H9 (cell line): ENCODE measurements at places on chromosomes 12 and 14.

DNA sequence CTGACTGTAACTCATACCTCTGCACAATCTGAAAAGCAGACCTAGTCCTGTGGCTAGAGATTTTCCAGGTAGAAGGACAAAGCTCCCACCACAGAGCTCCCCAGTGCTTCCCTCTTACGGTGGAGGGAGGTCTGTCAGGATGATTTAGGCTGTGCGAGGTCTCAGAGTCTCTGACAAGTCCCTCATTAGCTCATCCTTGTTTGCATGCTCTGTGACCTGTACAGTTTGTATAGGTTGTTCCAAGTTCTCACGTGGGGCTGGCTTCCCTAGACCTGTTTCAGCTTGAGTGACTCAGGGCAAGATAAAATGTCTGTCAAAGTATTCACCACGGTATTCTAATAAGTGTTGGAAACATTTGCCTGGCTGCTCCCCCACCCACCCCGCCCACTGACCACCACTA lies 34.8 kb downstream of the ASCL1 start:
- no peak overlapping the region for H3K4me3 ChIP-seq
- DNase-seq: no peak
- no peaks in the 10 kb centered on the region for H3K4me1 ChIP-seq
- no peak overlapping the region for H3K27ac ChIP-seq
- no peaks in the 10 kb centered on the region for H3K27me3 ChIP-seq

GRCh38 chr14:94161981-94162380 lies 12.1 kb upstream of the PPP4R4 start:
- 0 out of 2 replicates have a peak, but pooled peaks cover 2% of the 10 kb centered on the region for H3K4me1 ChIP-seq
- no peaks in the 10 kb centered on the region for H3K27me3 ChIP-seq
- H3K27ac ChIP-seq: no peak overlapping the region
- H3K4me3 ChIP-seq: no peak overlapping the region

DNA sequence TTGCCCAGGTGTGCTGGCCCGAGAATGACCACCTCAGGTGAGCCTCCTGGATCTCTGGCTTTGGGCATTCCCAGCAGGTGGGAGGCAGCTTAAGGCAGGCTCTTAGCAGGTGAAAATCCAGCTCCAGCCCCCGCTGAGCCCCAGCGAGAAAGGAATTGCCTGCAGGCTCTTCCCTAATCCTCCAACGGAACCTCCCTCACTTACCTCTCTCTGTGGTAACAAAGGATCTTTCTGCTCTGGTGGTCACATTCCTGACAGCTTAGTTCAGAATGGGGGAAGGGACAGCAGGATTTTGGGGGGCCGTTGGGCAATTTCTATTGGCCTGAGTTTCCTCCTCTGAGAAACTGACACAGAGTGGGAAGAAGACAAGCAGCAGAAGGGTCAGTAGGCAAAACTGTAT lies 116.0 kb upstream of the LHX5 start:
- H3K27me3 ChIP-seq: no peaks in the 10 kb centered on the region; the same call in 1 of the 2 replicates
- no peaks in the 10 kb centered on the region for H3K36me3 ChIP-seq
- peak overlapping the region; percentile 29; the same call in 1 of the 2 replicates for H3K4me3 ChIP-seq
- H3K27ac ChIP-seq: peak overlapping the region; percentile 47

DNA sequence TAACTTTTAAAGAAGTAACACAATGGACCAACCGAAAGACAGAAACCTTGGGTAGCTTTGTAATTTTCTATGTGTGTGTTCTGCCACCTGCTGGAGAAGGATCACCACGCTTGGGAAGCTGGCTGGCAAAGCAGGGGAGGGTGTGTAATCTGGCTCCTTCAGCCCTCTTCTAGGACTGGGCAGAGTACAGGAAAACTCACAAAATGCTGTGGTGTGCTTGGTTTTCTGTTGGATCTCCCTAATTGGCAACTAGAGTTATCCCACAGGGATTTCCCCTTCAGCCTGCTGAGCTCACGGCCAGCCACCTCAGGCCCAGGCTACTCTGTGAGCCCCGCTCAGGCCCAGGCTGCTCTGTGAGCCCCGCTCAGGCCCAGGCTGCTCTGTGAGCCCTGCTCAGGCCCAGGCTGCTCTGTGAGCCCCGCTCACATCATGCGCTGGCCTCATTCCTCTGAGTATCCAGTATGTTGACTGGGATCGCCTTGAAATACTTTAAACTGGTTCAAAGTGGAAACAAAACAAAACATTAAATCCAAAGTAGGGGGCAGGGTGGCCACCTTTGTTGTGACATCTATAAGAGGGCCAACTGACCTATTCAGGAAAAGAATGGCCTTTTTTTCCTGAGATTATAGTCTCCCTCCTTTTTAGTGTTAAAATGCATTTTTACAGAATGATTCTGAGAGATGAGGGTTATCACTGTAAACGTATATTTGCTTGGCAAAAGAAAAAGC lies 52.0 kb upstream of the RNU6-8 start:
- no peaks in the 10 kb centered on the region for H3K36me3 ChIP-seq
- peaks cover 4% of the 10 kb centered on the region; the same call in 1 of the 2 replicates for H3K4me1 ChIP-seq
- H3K27ac ChIP-seq: no peak overlapping the region
- DNase-seq: peak; percentile 75
- no peak overlapping the region for H3K4me3 ChIP-seq

- H3K4me1 ChIP-seq: no peaks in the 10 kb centered on the region
- H3K27me3 ChIP-seq: peaks cover 3% of the 10 kb centered on the region; the same call in 1 of the 2 replicates
- H3K27ac ChIP-seq: no peak overlapping the region
Measured at GRCh38 chr14:31501870-31502269, 14.0 kb upstream of the GPR33 start.

GRCh38 chr12:25051656-25052195 lies 102.8 kb upstream of the BCAT1 start:
- H3K4me1 ChIP-seq: peaks cover 4% of the 10 kb centered on the region; the same call in 1 of the 2 replicates
- no peaks in the 10 kb centered on the region for H3K27me3 ChIP-seq
- H3K36me3 ChIP-seq: peaks cover 8% of the 10 kb centered on the region
- no peak overlapping the region for H3K4me3 ChIP-seq
- no peak overlapping the region for H3K27ac ChIP-seq
- DNase-seq: no peak

DNA sequence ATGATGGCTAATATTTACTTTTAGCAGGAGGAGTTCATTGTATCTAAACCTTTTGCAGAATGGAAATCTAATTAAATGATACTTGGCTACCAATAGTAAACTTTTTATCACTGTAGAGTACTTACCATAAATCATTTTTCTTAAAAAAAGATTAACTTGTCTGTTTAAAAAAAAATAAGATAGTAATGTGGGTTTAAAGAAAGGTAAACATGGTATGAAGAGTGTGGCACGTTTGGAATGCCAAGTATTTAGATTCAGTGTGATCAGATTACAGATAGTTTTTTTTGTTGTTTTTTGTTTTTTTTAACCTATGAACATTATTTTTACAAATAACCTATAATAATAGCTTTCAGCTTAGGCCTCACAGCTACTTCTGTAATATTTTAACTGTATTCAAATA lies 25.8 kb downstream of the KTN1 start:
- no peak overlapping the region for H3K4me3 ChIP-seq
- no peaks in the 10 kb centered on the region for H3K27me3 ChIP-seq
- H3K27ac ChIP-seq: no peak overlapping the region
- DNase-seq: no peak
- peaks cover 11% of the 10 kb centered on the region; the same call in 1 of the 2 replicates for H3K4me1 ChIP-seq

GRCh38 chr14:105851716-105852377 lies 325.5 kb downstream of the TMEM121 start:
- no peak overlapping the region for H3K4me3 ChIP-seq
- no peak for DNase-seq
- H3K4me1 ChIP-seq: no peaks in the 10 kb centered on the region
- H3K27me3 ChIP-seq: no peaks in the 10 kb centered on the region
- H3K27ac ChIP-seq: no peak overlapping the region

DNA sequence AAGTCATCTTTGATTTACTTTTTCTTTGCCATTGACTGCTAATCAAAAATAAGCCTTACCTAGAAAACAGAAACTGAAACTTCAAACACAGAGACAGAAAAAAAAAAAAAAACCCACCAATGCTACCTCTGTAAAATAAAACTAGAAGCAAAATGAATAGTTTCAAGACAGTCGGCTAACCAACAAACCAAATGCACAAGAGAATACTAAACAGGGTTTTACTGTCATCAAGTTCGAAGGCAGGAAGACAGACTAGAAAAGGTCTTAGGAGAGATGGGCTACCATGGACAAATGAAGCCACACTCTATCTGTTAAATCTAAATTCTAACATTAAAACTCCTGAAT lies 59.5 kb downstream of the SEL1L start:
- no peak overlapping the region for H3K4me3 ChIP-seq
- peaks cover 3% of the 10 kb centered on the region; the same call in 1 of the 2 replicates for H3K4me1 ChIP-seq
- no peaks in the 10 kb centered on the region for H3K27me3 ChIP-seq
- H3K36me3 ChIP-seq: peaks cover 20% of the 10 kb centered on the region

GRCh38 chr12:65825507-65826352 lies 1.4 kb downstream of the HMGA2 start:
- peaks cover 7% of the 10 kb centered on the region; the same call in 1 of the 2 replicates for H3K36me3 ChIP-seq
- H3K27me3 ChIP-seq: no peaks in the 10 kb centered on the region
- DNase-seq: peak; percentile 58
- H3K27ac ChIP-seq: no peak overlapping the region
- no peaks in the 10 kb centered on the region; the same call in 1 of the 2 replicates for H3K4me1 ChIP-seq
- peak overlapping the region; percentile 91 for H3K4me3 ChIP-seq

- H3K4me3 ChIP-seq: no peak overlapping the region
- DNase-seq: no peak
- H3K36me3 ChIP-seq: peaks cover 5% of the 10 kb centered on the region
- no peaks in the 10 kb centered on the region for H3K4me1 ChIP-seq
Measured at GRCh38 chr14:94591871-94592270, 10.6 kb downstream of the SERPINA5 start.

DNA sequence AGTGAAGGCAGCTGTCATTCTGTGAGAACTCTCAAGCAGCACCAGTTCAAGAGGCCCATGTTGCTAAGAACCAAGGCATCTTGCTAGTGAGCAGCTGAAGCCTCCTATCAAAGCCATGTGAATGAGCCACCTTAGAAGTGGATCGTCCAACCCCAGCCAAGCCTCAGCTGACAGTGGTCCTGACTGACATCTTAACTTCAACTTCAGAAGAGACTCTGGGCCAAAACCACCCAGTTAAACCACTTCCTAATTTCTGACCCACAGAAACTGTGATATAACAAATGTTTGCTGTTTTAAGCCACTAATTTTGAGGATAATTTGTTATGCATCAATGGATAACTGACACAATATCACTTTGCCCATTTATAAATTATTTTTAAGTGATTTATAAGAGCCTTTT lies 256.0 kb downstream of the RPAP3 start:
- H3K27ac ChIP-seq: no peak overlapping the region
- H3K4me1 ChIP-seq: no peaks in the 10 kb centered on the region
- no peaks in the 10 kb centered on the region for H3K27me3 ChIP-seq

DNA sequence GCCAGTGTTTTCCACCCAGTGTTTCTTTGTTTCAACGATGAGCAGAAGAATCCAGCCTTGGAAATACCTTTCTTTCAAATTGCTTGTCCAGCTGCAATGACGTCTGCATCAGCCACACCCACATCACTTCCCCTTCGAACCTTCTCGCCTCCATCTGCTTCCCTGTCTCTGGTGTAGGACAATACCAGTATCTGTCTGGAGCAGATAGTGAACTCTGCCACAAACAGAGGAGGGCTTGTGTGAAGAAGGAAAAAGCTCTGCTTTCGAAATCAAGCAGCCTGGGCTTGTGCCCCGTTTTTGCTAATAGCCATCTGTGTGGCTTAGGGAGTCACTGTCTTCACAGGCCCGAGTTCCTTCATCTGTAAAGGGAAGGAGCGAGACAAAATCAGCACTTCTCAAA lies 415.4 kb downstream of the ZFP36L1 start:
- H3K36me3 ChIP-seq: no peaks in the 10 kb centered on the region
- no peak for DNase-seq
- no peaks in the 10 kb centered on the region; the same call in 1 of the 2 replicates for H3K4me1 ChIP-seq
- no peak overlapping the region for H3K27ac ChIP-seq
- H3K4me3 ChIP-seq: no peak overlapping the region

DNA sequence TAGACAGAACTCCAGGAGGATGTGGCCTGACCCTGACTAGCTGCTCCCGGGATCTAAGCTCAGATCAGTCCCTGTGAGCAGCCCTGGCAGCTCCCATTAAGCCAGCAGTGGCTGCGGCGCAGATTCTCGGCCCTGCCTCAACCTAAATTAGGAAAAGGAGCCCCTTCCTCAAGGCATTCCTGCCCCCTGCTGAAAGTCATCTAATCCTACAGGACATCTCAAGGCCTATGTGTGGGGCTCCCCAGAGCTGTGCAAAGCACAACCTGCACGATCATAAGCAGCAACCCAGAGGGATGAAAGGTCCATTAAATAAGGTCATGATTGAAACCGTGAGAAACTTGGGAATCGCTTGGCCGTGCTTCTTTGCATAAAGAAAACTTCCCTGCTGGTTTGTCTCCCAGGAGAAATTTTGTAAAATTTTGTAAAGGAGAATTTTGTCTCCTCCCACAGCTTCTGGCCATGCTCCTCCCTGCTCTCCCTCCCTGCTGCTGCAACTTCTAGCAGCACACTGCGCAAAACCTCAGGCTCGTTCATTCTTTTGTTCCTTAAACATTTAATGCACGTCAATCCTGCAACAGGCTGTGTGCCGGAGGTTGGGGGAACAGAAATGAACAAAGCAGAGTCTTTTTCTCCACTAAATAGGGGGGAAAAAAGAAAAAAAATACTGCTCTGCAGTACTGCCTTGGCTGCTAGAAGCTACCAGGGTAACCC lies 96.6 kb upstream of the SLC35F4 start:
- no peaks in the 10 kb centered on the region; the same call in 1 of the 2 replicates for H3K4me1 ChIP-seq
- no peak overlapping the region for H3K27ac ChIP-seq
- no peaks in the 10 kb centered on the region for H3K27me3 ChIP-seq
- peak; percentile 85 for DNase-seq

DNA sequence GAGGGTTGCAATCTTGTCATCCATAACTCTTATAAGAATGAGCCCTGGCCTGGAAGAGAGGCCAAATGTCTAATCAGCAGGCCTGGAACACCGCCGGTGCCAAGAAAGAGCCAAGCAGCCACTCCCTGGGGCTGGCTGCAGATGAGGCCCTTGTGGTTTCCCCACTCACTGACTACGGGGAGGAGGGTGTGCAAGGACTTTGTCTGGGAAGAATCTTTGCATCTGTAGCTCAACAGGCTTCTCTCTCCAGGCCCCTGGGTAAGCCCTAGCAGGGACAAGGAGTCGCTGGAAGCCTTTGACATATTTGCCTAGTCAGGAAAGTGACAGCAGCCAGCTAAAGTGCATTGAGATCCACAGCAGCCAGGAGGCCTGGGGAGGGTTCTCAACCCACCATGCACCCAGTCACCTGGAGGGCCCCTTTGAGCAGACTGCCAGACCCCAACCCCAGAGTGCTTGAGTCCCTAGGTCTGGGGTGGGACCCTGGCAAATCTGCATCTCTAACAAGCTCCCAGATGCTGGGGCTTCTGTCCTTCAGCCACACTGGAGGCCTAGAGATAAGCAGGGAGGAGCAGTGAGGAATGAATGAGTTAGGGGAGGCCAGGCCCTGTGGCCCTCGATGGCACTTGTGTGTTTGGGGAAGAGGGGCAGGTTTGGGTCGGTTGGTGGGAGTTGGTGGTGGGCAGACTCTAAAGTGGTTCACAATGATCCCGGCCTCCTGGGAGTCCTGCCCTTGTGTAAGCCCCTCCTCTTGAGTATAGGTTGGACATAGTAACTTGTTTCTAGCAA lies 13.9 kb upstream of the LRTM2 start:
- H3K27me3 ChIP-seq: 0 out of 2 replicates have a peak, but pooled peaks cover 2% of the 10 kb centered on the region
- no peak overlapping the region for H3K27ac ChIP-seq
- H3K36me3 ChIP-seq: no peaks in the 10 kb centered on the region
